ENCODE measurements at places on chromosomes 5 and 9. TPM values are rescaled to one million over a fixed set of nuclear protein-coding genes. Genes with fewer than 3 reads are reported as not detected.

The DOCK8 gene
- total RNA-seq: 0.32 TPM

The NFIB gene
- 5.8 TPM for total RNA-seq

The PCDHB14 gene
- 0.43 TPM for total RNA-seq

The BNC2 gene
- total RNA-seq: 41.6 TPM

The NME5 gene
- 1.3 TPM for total RNA-seq

The PCDHB7 gene
- total RNA-seq: under 0.01 TPM

The ANKRD31 gene
- total RNA-seq: under 0.01 TPM

The TNFSF15 gene
- total RNA-seq: 5.6 TPM

The TMC1 gene
- total RNA-seq: 1.3 TPM

The ADAMTS13 gene
- 1.3 TPM for total RNA-seq

The STK10 gene
- total RNA-seq: 24.2 TPM

The TRIM41 gene
- 9.9 TPM for total RNA-seq

The FREM1 gene
- total RNA-seq: 0.32 TPM

The TMEM215 gene
- total RNA-seq: not detected

The OLFML2A gene
- 5.5 TPM for total RNA-seq

The MPDZ gene
- 46.4 TPM for total RNA-seq

The ANKRD34B gene
- total RNA-seq: not detected

The PRSS3 gene
- 3.9 TPM for total RNA-seq

The CARD9 gene
- total RNA-seq: 20.0 TPM

The FRMPD1 gene
- under 0.01 TPM for total RNA-seq

The SNCAIP gene
- 19.0 TPM for total RNA-seq

The ZNF367 gene
- total RNA-seq: 4.8 TPM

The AK3 gene
- 54.4 TPM for total RNA-seq
